ENCODE measurements at places on chromosomes 7 and 10.

GRCh38 chr7:154879629-154880028 lies 123.3 kb downstream of the PAXIP1 start:
- DNase-seq: no peak

DNA sequence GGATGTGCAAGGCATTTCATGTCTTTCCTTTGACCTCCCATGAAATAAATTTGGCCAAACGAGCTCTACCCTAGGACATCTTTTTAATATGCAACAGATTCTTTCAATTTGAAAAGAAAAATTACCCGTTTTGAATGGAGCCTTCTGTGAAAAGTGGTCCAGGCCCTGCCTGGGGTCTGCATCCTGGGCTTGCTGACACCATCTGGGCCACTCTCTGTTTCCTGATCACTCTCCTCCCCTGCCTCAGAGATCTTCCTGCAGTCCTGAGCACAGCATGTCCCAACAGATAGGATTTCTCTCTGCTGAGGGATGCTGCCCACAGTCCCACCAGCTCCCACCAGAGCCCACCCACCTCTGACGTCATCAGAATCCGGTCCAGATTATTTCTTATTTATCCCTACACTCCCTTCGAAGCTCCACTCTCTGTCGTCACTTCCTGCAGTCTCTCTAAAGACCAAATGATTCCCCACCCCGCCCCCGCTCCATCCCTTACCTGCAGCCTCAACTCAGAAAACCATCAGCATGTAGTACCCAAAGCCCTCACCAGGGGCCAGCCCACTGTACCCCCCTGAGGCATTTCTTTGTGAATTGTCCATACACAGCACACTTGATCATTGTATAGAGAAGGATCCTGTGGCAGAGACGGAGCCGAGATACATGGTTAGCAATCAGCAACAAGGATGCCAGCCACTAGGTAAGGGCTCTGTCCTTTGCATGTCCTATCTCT lies 192.1 kb upstream of the MGMT start:
- no peak for DNase-seq

DNA sequence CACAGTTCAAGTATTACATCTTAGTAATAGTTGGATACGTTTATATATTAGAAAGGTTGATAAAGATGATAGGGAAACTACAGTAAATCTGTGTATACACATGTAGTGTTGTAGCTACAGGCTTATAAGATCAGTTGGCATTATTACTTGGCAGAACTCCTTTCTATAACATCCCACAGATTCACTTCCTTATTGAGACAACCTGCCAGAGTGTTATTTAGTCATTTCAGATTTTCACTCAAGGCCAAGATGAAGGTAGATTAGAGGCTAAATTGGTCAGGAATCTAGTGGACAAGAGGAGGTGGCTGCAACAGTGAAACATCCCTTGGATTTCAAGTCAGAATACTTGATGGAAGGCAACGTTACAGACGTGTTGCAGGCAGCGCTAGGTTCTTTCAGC lies 63.0 kb downstream of the PAPSS2 start:
- no peak for DNase-seq

DNA sequence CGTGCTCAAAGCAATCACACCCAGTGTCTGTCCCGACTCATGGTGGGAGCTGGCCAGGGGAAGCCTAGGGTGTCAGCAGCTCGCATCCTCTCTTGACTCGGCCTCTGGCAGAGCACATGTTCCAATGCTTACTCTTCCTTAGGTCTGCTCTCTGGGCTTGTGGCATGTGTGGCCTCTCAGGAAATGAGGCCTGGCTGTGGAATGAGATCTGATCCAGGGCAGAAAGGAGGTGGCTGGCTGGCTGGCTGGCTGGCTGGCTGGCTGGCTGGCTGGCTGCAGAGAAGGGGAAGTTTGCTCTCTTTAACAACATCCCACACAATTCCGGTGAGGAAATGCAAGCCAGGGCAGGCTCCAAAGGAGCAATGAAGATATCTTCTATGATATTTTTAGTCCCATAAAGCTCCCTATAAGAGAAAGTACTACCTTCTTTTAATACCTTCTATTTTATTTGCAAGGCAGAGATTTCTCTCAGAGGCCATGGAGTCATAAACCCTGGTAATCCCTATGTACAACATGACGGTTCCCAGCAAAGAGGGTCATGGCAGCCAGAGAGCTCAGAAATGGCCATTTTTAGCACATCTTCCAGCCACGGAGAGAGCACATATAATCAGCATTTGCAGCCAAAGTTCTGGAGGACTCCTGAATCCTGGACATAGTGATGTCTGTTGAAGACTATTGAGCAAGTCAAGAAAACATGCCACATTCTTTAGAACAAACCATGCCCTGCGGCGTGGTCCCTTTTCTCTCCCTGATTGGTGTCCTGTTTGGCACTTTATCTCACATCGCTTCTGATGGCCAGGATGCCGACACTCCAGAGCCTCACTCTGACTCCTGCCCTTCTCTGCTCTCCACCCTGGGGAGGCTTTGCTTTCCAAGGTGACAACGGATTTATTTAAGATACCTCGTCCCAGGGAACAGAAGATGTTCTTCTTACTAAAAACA lies 153.7 kb downstream of the FANK1 start:
- no peak for DNase-seq

DNA sequence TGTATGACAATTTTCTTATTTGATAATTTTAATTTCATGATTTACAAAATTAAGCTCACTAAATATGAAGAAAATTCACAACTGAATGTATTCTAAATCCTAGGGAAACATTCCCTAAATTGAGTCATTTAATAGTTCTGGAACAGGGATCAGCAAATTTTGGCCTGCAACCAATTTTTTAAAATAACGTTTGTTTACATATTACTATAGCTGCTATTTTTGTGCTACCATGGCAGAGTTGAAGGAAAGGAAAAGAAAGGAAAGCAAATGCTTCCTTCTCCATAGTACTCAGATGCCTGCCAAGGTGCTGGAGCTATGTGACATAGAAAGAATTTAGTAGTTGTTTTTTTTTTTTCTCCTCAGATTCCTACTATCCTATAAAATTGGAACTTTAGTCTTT lies 1307.7 kb upstream of the LRRTM3 start:
- no peak for DNase-seq
